ENCODE measurements at places on chromosomes 16 and 17.

- DNase-seq = no peak
These were observed 72.7 kb upstream of the GNG13 start for GRCh38 chr16:873243-873661.

GRCh38 chr16:72576189-72576588 lies 404.2 kb upstream of the PMFBP1 start:
- DNase-seq = no peak

GRCh38 chr16:54694651-54695050 lies 236.0 kb upstream of the IRX5 start:
- DNase-seq = no peak

GRCh38 chr16:17296431-17296830 lies 174.3 kb downstream of the XYLT1 start:
- DNase-seq = no peak

GRCh38 chr16:2082171-2082982 lies 34.6 kb downstream of the TSC2 start:
- no peak for DNase-seq

- DNase-seq = no peak
These were observed 233.1 kb upstream of the AXIN2 start for GRCh38 chr17:65794572-65794971.

GRCh38 chr16:66486773-66487579 lies 59.9 kb downstream of the BEAN1 start:
- DNase-seq = no peak

DNA sequence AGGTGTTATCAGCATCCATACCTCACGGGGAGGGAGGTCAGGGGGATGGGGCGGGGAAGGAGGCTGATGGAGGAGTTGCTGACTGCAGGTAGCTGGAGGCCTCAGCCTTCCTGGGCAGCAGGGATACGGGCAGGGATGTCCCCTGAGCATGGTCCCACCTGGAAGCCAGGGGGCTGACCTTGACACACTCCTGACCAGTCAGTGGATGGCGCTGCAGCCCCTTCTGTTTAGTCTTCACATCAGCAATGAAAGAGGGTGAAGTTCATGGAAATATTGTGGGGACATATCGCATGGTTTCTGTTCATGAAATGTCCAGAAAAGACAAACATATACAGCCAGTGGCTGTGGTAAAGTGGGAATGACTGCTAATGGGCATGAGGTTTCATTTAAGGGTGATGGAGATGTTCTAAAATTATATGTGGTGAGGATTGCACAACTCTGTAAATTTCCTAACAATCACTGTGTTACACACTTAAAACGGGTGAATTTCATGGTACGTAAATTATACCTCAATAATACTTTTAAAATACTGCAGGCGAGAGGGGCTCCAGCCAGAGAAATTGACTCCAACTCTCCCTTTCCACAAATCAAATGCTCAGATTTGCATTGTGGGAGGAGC lies 489.6 kb downstream of the CDH13 start:
- DNase-seq = no peak

GRCh38 chr16:88357317-88358022 lies 25.3 kb upstream of the ZNF469 start:
- DNase-seq = no peak

DNA sequence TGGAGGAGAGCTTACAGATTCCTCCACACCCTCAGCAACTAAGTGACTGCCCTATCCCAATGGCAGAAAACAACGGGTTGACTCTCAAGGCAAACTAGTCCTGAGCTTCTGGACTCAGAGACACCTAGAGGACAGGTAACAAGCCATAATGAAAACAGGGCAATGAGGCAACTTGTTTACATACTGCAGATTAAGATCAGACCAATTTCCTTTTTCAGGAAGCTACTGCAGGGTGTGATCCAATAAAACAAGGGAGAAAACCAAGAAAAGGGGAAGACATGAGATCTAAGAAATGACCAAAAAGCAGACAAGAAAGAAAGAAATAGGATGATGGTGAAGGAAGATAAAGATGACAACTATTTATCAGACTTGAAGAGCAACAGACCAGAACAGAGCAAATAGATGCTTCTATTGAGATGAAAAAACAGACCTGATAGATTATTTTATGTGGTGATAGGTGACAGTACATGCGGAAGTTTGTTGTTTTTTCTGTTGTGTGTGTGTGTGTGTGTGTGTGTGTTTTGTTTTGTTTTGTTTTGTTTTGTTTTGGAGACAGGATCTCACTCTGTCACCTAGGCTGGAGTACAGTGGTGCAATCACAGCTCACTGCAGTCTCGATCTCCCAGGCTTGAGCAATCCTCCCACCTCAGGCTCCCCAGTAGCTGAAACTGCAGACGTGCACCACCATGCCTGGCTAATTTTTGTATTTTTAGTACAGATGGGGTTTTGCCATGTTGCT lies 120.7 kb downstream of the GAS7 start:
- DNase-seq = no peak

- DNase-seq = no peak
These were observed 21.6 kb downstream of the PRKCB start for GRCh38 chr16:23857256-23857880.

GRCh38 chr16:55825115-55825728 lies 7.7 kb downstream of the CES1 start:
- no peak for DNase-seq

- DNase-seq = no peak
These were observed 26.8 kb upstream of the GOSR1 start for GRCh38 chr17:30450125-30451027.

- DNase-seq = no peak
These were observed 9.5 kb downstream of the CD300LB start for GRCh38 chr17:74521701-74522201.

DNA sequence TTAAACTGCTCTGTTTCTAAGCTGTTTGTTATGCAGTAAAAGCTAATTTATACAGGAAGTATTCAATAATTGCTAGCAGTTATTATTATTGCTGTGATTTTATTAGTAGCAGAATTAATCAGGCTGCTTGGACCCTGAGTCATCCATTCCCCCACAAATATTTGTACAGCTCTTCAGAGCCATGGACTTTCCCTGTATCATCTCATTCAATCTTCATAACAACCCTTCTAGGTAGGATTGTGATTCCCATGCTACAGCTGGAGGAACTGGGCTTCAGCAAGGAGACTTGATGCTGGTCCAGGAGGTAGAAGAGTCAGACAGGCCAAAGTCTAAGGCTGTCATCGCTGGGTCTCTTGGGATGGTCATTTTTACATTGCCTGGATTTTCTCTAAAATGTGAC lies 208.3 kb downstream of the C16orf95 start:
- DNase-seq = no peak

- DNase-seq = no peak
These were observed 152.0 kb downstream of the ZFHX3 start for GRCh38 chr16:72895951-72896350.

GRCh38 chr16:86882586-86883280 lies 304.4 kb downstream of the FOXL1 start:
- DNase-seq = peak; percentile 55

DNA sequence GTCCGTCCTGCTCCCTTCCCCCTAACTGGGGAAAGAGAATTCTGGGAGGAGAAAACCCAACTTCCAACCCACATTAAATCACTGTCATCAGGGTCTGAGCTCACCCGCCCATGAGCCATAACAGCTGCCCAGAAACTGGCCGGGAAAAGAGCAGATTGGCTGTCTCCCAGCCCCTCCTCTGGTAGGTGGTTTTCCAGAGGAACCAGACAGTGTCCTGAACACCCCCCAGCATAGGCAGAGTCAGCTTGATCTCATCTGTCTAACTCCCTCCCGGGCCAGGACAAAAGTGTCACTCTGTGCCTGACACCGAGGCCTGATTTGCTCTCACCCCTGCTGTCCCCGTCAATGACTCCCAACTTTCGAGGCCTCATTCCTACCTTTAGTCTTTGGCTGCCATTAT lies 197.0 kb downstream of the AXIN2 start:
- DNase-seq = no peak

DNA sequence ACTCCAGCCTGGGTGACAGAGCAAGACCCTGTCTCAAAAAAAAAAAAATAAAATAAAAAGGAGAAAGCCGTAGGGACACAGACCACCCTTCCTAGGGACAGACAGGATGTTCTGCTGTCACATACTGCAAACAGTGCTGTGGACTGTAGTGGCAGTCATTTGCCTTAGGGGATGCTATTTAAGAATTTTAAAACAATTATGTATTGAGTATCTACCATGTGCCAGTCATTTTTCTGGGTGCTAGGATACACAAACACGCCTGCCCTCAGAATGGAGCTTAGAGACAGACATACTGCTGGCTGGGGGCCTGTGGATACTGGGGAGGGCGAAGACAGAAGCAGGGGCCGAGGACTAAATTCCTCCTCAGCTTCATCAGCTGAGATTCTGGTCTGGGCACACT lies 45.5 kb downstream of the MRC2 start:
- DNase-seq = no peak

DNA sequence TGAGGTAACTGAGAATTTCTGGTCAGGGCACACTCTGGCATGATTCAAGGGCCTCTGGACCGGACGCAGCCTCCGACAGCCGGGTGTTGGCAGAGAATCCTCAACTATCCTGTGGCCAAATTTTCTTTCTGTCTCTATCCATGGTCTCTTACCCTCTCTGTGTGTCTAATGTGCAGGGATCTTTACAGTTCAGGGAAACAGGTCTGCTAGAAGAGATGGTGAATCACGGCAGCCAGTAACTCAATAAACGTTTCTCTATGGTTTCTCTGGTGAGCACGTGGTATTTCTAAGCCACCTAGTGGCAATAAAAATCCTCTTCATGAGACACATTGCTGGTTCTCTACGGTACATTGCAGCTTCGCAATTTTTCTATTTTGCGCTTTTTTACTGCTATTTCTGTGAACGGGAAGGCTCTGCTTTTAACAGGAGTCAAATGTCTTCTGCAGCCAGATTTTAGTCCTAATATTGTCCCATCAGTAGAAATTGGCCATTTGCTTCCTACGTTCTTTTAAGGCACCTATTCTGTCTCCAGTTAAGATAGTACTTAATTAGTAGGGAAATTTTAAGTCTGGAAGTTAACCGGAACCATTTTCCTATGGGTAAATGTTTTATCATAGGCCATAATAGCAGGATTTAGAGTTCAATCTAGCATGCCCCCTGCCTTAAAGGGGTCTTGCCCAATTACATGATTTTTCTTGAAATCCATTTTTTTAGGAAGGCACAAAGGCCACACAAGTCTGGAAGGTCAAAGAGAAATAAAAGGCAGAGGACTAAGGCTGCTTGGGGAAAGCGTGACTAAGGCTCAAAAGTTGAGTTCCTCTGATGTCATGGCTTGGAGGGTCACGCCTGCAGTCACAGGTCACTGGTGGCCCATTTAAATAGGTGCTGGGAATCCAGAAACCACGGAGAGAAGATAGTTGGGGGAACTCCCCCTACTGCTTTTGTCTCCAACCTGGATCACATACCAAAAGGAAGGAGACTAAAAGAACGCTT lies 31.5 kb downstream of the QPRT start:
- peak; percentile 34 for DNase-seq

DNA sequence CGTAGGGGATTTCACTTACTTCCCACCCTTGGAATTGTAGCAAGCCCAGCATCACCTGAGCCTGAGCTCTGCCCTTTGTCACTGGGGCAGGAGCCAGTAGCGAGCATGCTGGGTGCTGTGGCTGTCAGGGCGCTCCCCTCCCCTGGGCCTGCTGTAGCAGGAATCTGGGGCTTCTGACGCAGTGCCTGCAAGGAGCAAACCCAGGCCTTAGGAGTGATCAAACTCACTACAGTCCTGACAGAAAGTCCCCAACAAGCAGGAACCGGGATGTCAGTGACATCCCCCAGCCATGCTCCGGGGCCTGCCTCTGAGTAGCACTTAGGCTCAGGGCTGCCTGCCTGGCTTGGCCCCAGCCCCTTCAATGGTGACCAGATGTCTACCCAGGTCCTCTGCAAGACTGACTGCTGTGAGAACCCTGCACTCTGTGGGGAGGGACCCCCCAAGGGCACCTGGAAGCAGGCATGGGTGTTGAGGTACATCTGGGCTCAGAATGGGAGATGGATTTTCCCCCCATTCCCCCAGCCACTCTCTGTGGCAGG lies 23.5 kb downstream of the PLD6 start:
- DNase-seq = no peak

- DNase-seq = no peak
These were observed 61.0 kb downstream of the RBFOX1 start for GRCh38 chr16:7393680-7394079.

- peak; percentile 38 for DNase-seq
These were observed 58.0 kb upstream of the GSE1 start for GRCh38 chr16:85554889-85555718.

- DNase-seq = no peak
These were observed 358.0 kb downstream of the C16orf95 start for GRCh38 chr16:86959091-86959651.

DNA sequence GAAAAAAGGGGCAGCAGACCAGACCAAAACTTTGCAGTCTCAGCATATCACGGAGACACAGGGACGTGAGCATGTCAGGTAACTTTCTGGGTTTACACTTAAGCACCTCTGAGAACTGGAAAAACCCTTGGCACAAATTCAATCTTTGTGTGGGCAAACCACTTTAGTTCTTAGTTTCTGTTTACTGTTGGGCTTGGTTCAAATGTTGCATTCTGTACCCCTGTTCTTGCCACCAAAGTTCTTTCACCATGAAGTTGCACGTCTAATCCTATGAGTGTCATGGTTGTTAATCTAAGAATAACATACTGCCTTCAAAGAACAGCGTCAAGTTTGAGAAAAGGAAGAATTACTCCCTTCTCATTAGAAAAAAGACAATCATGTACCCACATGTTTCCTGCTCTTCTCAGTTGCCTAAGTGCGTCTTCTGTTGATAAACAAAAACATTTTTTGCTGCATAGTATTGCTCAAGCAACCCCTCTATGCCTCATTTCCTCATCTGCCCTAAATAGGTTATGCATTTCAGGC lies 11.6 kb downstream of the KRT33A start:
- DNase-seq = no peak

DNA sequence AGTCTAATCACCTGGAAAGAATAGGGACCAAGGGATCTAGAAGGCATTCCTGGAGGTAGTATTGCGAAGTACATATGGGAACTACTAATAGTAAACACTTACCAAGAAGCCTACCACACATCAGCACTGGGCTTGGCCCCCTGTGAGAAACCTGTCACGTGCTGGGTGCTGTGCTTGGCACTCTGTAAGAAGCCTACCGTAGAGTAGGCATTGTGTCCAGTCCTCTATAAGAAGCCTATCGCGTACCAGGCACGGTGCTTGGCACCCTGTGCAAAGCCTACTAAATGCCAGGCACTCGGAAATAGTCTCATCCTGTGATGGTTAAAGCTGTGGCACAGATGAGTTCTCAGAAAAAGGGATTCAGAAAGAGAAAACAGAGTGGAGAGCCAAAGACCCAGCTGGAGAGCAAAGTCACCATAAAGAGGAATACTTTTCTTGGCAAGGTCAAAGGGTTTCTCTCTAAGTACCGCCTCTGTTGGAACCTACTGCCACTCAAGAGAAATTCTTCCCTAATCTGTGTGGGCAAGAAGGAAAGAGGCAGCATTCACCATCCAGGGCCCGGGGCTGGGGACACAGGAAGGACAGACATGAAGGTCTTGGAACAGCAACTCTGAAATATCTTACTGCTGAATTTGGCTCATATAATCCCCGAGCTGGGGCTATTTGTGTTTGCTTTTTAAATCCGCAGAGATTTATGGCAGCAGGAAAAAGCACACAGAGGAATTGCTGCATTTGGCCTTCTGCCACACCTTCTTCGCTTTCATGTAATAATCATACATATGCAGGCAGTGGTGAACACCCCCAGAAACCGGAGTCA lies 81.8 kb downstream of the VAT1L start:
- no peak for DNase-seq
